T follicular helper cell (primary cell): ENCODE measurements at places on chromosomes 1 and 21.

GRCh38 chr21:42981214-42981523, 6.8 kb downstream of the PKNOX1 start:
- no peak for DNase-seq

- DNase-seq, result no peak
These were observed 1431.7 kb upstream of the B3GALT2 start for GRCh38 chr1:194618101-194618500.

DNA sequence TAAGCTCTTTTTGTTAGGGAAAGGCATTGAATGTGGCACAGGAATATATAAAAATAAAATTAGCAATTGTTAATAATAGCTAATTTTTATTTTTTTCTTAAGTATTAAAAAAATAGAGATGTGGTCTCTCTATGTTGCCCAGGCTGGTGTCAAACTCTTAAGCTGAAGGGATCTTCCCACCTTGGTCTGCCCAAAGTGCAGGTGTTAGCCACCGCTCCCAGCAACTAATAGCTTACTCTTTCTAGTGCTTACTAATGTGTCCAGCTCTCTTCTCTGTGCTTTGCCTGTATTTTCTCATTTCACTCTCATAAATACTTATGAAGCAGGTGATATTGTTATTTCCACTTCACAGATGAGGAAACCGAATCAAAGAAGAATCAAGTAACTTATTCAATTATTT, 13.4 kb upstream of the IL24 start:
- no peak for DNase-seq

- no peak for DNase-seq
These were observed 547.9 kb upstream of the ZP4 start for GRCh38 chr1:238438311-238439270.

GRCh38 chr1:222240536-222241181, 307.2 kb downstream of the HHIPL2 start:
- DNase-seq, result no peak

GRCh38 chr1:86119214-86119764, 37.3 kb downstream of the COL24A1 start:
- DNase-seq, result no peak

- DNase-seq, result no peak
These were observed 16.0 kb upstream of the OLIG1 start for GRCh38 chr21:33053951-33054350.

DNA sequence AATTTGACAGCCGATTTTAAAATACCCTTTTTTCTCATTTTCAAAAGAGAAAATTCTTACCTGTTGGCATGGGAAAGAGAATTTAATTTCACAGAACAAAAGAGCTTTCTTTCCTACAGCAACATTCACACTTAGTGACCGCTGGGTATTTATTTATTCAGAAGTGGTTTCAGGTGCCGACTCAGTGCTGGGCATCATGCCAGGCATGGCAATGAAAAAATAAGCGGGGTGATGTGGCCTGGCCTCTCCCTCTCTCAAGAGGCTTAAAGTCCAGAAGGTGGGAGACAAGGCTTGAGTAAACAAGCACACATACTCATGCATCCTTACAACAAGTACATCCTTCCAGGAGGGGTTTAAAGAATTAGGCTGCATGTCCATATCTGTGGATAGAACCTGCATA, 4.1 kb upstream of the PCP4 start:
- no peak for DNase-seq

- no peak for DNase-seq
These were observed 1.1 kb upstream of the GUCA2A start for GRCh38 chr1:42165511-42166210.

DNA sequence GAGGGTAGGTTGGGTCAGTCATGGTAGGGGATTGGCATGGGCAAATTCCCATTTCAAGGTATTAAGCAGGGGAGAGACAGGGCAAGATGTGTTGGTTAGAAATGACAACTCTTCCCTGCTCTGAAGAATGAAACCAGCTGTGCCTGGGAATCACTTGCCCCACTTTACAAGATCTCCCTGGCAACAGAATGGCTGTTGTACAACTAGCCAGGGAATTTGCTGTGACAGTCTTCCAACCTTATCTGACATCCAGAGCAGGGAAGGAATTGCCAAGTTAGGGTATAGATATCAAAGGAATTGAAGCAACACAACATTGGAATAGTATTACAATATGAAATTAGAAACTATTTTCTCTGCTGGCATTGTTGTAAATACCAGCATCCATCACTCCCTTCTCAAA, 154.7 kb downstream of the CACNA1E start:
- no peak for DNase-seq

- DNase-seq, result no peak
These were observed 13.7 kb upstream of the SLC44A3 start for GRCh38 chr1:94806441-94806871.
